Thoracic aorta (tissue), 2 donors: ENCODE measurements at places on chromosomes 1 and 21.

- DNase-seq: no peak
Measured at GRCh38 chr1:13981142-13981541, 281.2 kb downstream of the PRDM2 start.

DNA sequence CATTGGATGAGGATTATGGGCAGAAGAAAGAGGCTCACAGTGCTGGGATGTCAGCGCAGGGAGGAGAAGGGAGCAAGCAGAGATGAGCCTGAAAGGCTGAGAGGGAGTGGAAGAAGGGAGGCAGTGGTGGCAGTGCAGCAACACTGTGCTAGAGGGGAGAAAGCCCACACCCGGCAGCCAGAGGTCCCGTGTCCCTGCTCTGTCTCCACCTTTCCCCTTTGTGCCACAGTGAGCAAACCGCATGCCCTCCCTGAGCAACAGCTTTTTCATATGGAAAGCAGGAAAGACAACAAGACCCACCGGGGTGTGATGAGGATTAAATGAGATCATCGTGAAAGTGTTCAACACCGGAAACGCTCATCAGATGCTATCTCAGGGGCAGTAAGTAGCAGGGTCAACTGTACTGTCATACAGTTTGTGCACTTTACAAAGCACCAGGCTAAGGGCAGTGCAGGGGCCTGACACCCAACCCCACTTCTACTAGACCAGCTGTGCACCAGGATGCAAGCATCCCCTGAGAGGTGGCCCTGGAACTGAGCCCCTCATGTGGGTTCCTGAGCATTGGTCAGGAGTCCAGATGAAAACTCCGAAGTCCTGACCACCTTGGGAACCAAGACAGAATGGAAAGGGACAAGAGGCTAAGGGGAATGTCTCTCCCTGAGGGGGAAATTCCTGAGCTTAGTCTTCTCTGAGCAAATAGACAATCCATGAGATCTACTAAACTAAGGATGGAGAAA lies 9.1 kb downstream of the NHLH1 start:
- no peak for DNase-seq

- DNase-seq: no peak
Measured at GRCh38 chr1:197786280-197786679, 11.0 kb upstream of the DENND1B start.

DNA sequence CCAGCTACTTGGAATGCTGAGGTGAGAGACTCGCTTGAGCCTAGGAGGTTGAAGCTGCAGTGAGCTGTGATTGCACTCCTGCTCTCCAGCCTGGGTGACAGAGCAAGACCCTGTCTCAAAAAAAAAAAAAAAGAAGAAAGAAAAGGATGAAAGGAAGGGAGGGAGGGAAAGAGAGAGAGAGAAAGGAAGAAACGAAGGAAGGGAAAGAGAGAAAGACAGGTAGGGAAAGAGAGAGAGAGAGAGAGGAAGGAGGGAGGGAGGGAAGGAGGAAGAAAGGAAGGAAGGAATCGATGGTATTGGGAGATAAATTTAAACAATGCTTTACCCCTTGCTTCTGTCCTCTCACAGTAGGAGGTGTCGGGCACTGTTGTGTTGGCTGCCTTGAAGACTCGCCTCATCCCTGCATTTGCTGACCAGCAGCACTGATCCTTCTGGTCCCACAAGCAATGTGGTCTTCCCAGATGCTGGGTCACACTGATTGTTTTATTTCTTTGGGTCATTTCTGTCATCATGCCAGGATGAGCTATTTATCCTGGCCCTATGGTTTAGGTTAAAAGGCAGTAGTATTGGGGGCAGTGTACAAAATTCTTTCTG lies 30.9 kb downstream of the GPR137B start:
- DNase-seq: no peak
